ENCODE measurements at places on chromosomes 11 and 22. TPM values are rescaled to one million over a fixed set of nuclear protein-coding genes. Genes with fewer than 3 reads are reported as not detected.

- H3K4me3 ChIP-seq = no peak overlapping the region
- no peaks in the 10 kb centered on the region for H3K36me3 ChIP-seq
- H3K4me1 ChIP-seq = no peaks in the 10 kb centered on the region
- no peaks in the 10 kb centered on the region for H3K27me3 ChIP-seq
Observed at GRCh38 chr11:10829139-10829538, 20.4 kb upstream of the EIF4G2 start.

GRCh38 chr11:16902781-16903378 is 111.3 kb downstream of the PLEKHA7 start:
- DNase-seq = no peak
- no peaks in the 10 kb centered on the region for H3K36me3 ChIP-seq
- no peaks in the 10 kb centered on the region for H3K27me3 ChIP-seq
- no peak overlapping the region for H3K4me3 ChIP-seq
- no peaks in the 10 kb centered on the region for H3K4me1 ChIP-seq

DNA sequence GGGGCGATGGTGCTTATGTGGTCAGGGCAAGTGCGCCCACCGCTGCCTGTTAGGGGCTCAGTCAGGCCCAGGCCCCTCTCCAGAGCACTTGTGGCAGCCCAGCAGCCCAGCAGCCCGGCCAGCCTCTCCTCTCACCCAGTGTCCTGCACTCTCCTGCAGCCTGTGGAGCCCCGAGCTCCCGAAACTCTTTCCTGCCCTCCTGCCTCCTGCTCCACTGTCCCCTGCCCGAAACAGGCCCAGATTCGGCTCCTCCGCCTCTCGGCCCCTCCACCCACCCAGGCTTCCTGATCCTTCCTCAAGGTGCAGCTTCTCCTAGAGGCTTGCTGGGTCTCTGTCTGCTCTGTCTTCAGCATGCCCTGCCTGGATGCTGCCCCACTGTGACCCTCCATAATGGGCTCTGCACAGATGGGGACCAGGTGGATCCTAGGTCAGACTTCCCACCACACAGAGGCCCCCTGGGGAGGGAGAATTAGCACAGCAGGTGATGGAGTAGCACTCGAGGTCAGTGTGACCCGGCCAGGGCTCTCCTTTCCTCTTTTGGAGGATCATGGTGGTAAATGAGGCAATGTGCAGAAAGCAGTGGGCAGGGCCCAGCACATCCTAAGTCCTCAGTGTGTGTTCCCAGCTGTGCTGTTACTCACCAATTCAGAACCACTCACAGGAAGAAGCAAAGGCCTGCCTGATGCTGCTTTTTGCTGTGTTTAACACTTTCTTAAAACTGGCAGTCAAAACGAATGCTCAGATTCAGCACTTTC is 18.6 kb upstream of the NAP1L4 start:
- no peaks in the 10 kb centered on the region for H3K4me1 ChIP-seq
- no peak overlapping the region for H3K4me3 ChIP-seq
- DNase-seq = no peak
- peaks cover 81% of the 10 kb centered on the region for H3K36me3 ChIP-seq
- H3K27ac ChIP-seq = no peak overlapping the region
- H3K27me3 ChIP-seq = no peaks in the 10 kb centered on the region

The CLCF1 gene
- total RNA-seq = 4.0 TPM

DNA sequence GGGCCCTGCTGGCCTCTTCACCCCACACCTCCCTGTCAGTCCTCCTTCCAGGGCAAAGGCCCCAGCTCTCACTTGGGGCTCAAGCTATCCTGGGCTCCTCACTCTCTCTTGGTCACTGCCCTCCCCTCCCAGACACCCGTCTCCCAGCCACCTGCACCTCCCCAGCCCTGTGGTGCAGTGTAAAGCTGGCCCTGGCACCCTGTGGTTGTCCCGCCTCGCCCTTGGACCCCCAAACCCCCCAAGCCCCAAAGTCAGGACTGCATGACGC is 16.8 kb upstream of the PPARA start:
- H3K27me3 ChIP-seq = no peaks in the 10 kb centered on the region
- no peak for DNase-seq
- H3K4me1 ChIP-seq = peaks cover 14% of the 10 kb centered on the region
- H3K27ac ChIP-seq = no peak overlapping the region
- H3K36me3 ChIP-seq = no peaks in the 10 kb centered on the region
- H3K4me3 ChIP-seq = no peak overlapping the region

- no peak for DNase-seq
- no peak overlapping the region for H3K4me3 ChIP-seq
- no peak overlapping the region for H3K27ac ChIP-seq
Observed at GRCh38 chr22:46846150-46846831, 83.8 kb downstream of the TBC1D22A start.

GRCh38 chr11:28491431-28491830 is 383.2 kb downstream of the METTL15 start:
- no peaks in the 10 kb centered on the region for H3K27me3 ChIP-seq
- H3K36me3 ChIP-seq = no peaks in the 10 kb centered on the region
- DNase-seq = no peak

The HSPB2 gene
- total RNA-seq = 9.2 TPM
